Spinal cord (tissue), 10 donors: ENCODE measurements at places on chromosomes 5 and 9.

DNA sequence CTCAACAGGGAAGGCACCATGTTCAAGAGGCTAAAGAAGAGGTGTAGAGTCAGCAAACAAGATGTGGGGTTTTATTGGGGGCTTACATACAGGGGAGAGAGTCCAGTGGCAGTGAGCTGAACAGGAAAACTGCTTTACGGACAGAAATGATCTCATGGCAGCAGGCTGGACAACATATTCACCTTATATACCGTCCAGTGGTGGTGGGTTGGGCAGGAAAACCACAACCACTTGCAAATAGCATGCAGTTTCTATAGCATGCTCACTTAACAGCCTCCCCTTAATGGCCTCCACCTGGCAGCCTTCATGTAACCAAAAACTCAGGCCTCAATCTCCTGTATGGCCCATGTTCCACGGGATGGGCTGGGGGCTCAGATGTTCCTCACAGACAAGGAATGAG, 5.4 kb downstream of the TNFSF8 start:
- DNase-seq, result no peak

DNA sequence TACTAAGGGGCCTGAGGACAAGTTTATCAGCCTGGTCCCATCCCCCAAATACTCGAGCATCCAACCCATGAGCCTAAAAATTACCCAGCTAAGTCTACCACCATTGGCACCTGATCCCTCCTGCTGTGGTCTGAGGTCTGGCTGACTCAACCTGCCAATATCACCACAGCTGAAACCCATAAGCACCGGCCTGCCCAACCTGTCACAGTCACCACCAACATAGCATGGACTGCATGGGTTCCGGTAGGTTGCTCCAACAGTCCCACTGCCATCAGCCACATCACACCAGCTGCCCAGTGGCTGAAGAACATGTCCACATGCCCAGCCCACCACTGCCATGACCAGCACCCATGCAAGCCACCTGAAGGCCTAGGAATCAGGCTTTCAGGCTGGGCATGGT, 495.0 kb downstream of the PRELID2 start:
- DNase-seq, result no peak

DNA sequence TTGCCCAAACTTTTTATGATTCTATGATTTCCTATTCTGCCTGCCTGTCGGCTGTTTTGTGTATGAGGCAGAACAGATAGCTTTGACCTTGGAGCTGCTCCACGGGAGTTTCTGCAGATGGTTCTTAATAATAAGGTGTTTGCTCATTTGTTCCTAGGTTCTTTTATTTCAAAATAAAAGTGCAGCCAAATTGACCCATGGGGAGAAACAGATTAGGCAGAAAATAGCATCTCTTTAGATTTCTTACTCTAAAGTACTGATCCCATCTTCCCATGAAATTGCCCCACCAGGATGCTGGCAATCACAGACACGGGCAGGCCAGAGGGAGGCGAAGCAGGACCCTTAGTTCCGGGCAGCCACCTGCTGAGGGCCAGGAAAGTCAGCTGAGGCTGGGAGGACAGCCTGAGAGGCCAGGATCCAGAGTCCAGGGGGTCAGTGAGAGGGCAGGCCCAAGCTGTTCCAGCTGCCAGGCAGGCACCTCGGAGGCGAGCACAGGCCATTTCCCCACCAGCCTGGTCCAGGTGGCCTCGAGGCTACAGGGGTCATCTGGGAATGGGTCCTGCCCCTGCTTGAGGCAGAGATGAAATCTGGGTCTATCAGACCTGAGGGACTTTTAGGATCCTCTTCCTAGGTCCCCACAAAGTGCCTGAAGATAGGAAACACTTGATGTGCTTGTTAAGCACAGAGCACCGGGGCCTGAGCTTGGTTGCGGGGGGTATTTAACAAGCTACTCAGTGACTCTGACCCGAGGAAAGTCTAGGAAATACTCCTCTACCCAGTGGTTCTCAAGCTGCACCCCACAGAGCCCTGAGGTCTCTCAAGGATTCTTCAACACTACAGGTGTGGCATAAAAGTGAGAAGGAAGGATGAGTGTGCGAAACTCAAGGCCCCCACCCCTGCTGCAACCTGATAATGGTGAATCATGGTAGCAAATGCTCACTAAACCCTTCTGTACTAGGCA, 145.4 kb downstream of the CMYA5 start:
- DNase-seq, result no peak

- DNase-seq, result no peak
Measured at GRCh38 chr9:70609542-70610286, 195.3 kb upstream of the KLF9 start.

- no peak for DNase-seq
Measured at GRCh38 chr5:61623401-61624069, 291.5 kb downstream of the ZSWIM6 start.

DNA sequence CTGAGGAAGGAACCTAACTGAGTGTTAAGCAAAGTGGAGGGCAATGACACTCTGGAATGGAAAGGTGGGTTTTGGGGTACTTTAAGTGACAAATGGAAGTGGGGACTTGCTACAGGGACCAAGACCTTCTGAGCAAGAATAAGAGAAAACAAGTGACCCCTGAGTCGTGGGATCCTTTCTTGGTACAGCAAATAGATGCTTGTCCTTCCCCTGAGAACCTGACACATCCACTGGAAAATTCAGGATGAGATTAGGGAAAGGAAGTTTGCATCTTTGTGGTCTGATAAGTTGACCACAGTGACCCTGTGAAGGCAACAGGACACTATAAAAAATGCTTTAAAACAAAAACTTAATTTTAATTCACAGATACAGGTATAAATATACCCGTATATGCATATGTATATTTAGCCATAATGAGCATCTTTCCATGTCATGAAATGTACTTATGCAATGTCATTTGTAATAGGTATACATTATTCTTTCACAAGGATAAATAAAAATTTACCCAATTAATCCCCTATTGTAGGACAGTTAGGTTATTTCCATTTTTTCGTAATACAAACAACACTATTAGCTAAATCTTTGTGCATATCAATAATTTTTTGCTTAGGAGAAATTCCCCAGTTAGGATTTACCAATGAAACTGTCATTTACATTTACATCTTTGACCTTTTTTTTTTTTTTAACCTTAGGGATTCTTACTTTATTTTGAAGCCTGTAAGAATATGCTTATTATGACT, 2.0 kb upstream of the IRF1 start:
- DNase-seq, result no peak

DNA sequence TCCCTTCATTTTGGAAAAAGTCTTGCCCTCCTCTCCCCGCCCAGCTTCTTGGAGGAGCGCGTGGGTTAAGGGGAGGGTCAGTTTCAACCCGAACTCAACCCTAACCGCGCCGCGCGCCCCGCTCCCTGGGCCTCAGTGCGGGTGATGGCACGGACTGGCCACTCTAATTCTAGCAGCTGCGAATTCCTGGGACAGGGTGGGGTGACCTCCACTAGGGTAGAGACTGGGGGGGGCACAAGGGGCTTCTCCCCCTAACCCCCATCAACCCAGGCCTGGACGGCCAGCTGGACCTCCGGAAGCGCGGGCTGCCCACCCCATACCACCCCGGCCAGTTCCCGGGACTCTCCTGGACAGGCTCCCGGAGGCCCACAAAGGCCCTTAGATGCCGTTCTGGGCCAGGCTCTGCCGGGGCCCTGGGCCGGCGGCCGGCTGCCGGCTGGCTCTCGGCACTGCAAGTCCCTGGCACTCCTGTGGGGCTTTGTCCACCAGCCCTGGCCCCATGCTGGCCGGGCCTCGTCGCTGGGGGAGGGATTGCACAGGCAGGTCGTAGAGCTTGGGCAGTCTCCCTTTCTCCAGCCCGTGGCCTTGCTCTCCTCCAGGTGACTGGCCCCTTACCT, 7.2 kb upstream of the PSD2 start:
- DNase-seq, result no peak

- peak; percentile 93 for DNase-seq
Measured at GRCh38 chr5:174245516-174246075, 200.1 kb downstream of the NSG2 start.

- no peak for DNase-seq
Measured at GRCh38 chr9:108913391-108913790, 20.5 kb downstream of the ELP1 start.

DNA sequence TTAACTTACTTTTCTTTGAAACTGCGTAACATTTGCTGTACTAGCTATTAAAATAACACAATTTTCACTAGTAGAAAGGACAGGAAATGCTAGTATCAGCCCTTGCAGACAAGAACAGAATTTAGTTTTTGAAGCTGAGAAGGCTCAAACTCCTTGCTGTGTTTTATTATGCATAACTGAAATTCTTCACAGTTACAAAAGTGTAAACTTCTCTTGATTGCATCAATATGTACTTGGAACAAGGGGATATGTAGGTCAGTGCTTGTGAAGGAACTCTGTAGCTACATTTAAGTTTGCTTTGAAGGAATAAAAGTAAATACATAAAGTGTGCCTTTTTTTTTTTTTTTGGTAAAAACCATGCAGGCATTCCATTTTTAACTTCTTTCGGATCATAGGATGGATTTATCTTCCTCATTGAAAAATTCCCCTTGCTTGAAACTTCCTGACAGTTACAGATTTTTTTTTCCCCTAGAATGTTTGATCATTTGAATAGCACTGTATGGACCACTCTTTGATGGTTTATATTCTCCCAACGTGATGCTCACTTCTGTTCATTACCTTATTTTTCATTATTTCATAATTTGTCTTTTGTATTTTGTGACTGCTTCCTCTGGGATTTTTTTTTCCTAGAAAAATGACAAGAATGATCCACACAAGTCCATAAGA, 94.9 kb upstream of the DAB2 start:
- no peak for DNase-seq

- no peak for DNase-seq
Measured at GRCh38 chr5:2511706-2512105, 239.8 kb downstream of the IRX2 start.

DNA sequence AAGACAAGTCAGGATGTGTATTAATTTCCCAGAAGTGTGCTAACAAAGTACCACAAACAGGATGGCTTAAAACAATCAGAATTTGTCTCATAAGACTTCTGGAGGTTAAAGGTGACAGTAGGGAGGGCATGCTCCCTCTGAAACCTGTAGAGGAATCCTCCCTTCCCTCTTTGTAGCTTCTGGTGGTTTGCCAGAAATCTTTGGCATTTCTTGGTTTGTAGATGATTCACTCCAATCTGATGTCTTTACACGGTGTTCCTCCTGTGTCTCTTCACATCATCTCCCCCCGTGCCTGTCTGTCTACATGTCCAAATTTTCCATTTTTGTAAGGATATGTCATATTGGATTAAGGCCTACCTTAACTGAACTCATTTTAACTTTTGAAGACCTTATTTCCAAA, 471.5 kb downstream of the ZNF608 start:
- DNase-seq, result no peak

DNA sequence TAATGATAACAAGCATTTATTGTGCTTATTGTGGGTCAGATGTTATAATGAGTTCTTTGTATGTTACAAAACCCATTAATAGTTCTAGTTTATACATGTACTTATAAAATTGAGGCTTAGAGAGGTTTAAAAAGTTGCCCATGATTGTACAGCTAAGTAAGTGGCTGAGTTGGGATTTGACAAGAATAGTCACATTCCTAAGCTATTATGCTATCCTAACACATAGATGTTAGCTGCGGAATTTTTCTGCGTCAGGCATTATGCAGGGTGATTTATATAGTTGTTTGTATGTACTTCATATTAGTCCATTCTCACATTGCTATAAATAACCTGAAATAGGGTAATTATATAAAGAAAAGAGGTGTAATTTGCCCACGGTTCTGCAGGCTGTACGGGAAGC, 12.5 kb downstream of the COMMD10 start:
- DNase-seq, result no peak

DNA sequence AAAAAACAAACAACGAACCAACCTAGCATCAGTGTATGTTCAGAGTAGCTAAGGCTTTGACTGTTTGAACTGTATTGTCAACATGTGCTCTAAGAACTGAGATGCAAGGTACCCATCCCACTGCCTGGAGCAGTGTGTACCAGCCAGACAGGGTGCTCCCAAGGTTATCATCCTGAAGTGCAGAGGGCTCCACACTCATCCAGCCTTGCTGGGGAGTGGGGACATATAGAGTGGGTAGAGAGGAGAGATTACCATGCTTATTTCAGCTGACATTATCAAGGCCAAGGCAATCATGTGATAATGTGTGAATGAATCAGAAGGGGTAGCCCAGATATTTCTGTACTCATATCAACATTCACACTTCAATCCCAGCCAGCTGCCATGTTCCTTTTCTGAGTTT, 68.7 kb upstream of the ZNF622 start:
- DNase-seq, result no peak

DNA sequence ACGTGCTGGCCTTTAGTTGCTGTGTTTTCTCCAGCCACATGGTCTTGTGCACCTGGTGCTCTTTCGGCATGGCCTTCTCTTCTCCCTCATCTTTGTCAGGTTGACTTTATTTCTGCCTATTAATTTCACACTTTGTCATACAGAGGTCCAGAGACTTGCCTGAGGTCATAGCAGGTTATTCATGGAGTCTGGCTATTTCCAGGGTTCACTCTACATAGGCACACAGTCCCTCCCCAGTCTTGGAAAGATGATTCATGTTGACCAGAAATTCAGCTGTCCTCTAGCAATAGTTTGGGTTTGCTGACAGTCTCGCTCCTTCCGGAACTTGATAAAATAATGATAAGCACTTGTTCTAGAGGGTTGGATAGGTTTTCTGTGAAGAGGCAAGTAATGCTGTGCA, 81.6 kb downstream of the ARHGAP26 start:
- no peak for DNase-seq

- DNase-seq, result no peak
Measured at GRCh38 chr5:5139336-5139776, 774 bp upstream of the ADAMTS16 start.

GRCh38 chr5:7837403-7837802, 13.5 kb downstream of the CFAP90 start:
- DNase-seq, result no peak
